Hepatocyte (in vitro differentiated cells): ENCODE measurements at places on chromosomes 11 and 22. TPM values are rescaled to one million over a fixed set of nuclear protein-coding genes. Genes with fewer than 3 reads are reported as not detected.

DNA sequence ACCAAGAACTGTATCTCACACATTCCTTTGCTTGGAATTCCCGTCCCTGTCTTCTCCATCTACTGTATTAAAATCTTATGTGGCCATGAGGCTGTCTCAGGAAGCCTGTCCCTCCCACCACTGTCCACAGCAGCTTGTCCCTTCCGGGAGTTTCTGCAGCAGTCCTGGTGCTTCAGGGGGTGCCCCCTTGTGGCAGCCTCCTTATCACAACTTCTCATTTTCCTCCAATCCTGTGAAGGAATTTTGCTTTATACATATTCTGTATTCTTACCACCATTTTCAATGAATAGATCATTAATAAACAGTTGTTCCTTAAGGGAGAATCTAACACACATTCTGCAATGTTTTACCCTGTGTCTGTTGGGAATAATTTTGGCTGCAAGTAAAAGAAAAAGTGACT is 220.4 kb upstream of the RAG2 start:
- DNase-seq: no peak

Gene ENTHD1
- not detected in 2 replicates for total RNA-seq

GRCh38 chr11:102289592-102289991 is 27.7 kb upstream of the BIRC3 start:
- DNase-seq: no peak

Gene CATSPERZ
- total RNA-seq: not detected in 2 replicates

DNA sequence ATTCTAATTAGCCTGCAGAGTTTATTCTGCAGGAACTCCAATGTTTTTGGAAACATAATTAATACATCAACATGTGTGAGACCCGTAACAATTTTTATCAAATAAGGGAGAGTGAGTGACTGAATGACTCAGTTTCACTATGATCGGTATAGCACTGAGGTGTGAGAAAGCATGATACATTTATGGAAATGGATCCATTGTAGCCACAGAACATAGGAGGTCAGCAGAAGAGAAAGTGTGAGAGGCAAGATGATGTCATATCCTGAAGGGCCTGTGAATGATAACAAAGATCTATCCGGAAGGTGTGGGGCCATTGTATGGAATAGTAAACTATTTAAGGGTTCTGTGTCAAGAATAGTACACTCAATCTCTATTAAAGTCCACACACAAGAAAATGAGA is 1406.1 kb upstream of the TENM4 start:
- no peak for DNase-seq

DNA sequence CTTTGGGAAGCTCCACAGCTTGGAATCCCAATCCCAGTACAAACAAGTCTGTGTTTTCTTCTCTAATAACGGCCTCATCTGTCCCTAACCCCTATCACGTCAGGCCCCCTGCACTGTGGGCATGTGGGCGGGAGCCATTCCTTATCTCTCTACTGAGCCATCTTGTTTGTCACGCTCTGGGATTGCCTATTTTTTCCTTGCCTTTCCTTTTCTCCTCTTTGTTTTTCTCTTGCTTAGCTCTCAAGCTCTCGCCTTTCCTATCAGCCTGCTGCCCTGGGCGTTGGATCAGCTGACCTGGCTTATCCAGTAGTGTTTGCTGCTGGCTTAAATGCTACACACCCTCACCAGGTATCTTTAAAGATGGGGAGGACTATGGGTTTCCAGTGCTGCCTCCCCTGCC is 35.8 kb downstream of the ARHGAP1 start:
- DNase-seq: no peak

DNA sequence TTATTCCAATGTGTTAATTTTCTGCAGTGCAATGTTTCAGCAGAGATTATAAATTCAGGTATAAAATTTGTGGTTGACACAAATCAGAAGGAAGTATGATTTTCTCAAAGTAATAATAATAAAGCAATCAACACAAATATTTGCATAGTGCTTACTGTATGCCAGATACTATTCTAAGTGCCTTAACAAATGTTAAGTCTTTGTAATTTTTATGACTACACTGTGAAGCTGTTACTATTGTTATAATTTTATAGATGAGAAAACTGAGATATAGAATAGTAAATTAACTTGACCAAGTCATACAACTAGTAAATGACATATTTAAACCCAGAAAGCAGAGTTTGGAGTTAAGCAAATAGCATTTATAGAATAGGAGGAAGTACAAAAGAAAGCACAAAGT is 16.4 kb upstream of the OR6X1 start:
- no peak for DNase-seq

DNA sequence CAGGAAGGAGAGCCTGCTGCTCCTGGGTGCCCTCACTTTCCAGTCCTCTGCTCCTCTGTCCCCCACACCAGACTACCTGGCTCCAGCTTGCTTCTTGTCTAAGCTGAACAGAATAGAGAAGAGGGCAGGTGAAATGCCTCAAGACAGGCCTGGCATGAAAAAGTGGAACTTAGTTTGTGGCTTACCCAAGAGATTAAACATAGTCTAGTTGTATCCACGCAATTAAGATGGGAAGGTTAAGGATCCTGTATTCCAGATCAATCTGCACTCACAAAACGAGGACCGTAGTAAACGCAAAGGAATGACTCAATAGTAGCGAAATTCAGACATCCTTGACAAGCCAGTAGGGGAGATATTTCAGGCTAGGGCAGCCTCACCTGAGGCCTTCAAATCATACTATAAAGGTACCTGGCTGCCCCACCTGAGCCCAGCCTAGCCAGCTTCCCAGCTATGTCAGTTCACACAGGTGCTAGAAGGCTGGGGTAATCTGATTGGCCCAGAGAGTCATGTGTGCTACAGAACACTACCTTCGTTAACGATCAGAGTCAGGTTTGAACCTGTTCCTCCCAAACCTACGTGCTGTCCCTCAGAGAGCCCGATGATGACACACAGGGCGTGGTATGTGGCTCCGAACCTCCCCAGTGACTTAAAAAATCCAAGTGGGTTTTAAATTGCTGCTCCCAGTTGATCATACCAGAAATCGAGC is 46.5 kb downstream of the AHNAK start:
- DNase-seq: peak; percentile 42

Gene LAYN
- 7.6 and 12.6 TPM in 2 replicates for total RNA-seq

DNA sequence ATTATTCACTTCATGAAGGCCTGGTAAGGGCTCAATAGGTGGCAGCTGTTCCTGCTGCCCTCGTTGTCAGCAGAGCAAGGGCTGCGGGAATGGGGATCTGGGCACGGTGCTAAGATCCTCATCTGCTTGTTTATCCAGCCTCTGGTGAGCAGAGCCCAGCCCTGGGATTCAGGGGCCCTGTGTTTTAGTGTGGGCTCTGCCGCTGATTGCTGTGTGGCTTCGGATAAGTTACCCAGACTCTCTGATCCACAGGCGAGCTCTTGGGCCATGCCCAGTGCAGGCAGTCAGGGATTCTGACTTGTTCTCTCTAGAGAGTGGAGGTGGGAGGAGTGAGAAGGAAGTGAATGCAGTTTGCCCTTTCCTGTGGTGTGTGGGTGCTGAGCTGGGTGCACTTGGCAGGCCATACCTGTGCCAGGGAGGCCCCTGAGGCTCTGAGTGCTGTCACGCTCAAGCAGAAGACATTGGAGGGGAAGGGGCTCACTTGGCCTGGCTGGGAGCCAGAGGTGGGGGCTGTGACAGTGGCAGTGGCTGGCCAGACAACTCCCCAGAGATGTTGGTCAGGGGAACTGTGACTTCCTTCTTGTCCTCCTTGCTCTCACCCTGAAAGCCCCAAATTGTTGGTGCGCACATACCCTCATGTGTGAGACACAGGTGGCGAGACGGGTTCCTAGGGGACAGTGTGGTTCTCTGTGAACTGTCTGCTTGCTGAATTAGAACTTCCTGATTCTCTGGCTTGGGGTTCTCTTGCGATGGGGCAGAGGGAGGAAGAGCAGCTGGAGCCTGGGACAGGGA is 43.7 kb downstream of the CD82 start:
- no peak for DNase-seq

GRCh38 chr22:44991218-44991617 is 18.6 kb downstream of the PHF21B start:
- DNase-seq: no peak

Gene NXPE1
- 0.90 and 3.3 TPM in 2 replicates for total RNA-seq

- no peak for DNase-seq
Measured at GRCh38 chr11:99893811-99894210, 793.3 kb upstream of the ARHGAP42 start.

DNA sequence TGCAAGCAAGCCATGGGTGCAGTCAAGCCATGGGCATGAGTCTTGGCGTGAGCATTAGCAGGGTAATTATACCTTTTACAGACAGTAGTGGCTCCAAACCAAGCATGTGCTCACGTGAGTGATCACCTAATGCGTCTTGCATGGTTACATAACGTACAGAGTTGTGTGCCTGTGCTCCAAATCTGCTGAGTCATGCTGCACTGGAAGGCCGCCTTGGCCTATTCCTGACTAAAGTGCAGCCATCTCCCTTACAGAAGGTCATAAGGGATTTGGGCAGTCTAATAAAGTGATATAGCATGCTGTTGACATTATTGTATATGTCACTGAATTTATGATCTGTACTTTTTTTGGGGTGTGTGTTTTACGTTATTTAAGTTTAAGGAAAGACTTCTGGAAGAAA is 102.4 kb downstream of the ARHGAP42 start:
- DNase-seq: peak; percentile 35

GRCh38 chr22:19396934-19397733 is 34.4 kb downstream of the HIRA start:
- DNase-seq: no peak

DNA sequence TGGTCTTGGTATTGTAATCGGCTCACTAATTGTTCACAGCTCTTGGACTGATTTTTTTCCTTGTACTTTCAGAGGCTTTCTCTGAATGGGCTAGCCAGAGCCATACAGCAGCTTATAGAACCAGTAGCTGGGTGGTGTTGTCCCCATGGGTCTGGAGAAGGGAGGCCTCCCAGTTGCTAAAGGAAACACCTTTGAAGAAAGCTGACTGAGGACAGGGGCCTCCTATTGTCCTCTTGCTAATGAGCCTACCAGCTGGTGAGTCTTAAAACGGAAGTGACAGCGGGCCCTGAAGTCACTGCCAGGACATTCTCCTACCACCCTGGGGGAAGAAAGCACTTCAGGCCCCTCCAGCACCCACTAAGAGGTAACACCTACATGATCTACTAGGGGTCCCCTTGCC is 9.9 kb downstream of the FADS3 start:
- no peak for DNase-seq

- no peak for DNase-seq
Measured at GRCh38 chr22:47627556-47628253, 865.3 kb downstream of the TBC1D22A start.

DNA sequence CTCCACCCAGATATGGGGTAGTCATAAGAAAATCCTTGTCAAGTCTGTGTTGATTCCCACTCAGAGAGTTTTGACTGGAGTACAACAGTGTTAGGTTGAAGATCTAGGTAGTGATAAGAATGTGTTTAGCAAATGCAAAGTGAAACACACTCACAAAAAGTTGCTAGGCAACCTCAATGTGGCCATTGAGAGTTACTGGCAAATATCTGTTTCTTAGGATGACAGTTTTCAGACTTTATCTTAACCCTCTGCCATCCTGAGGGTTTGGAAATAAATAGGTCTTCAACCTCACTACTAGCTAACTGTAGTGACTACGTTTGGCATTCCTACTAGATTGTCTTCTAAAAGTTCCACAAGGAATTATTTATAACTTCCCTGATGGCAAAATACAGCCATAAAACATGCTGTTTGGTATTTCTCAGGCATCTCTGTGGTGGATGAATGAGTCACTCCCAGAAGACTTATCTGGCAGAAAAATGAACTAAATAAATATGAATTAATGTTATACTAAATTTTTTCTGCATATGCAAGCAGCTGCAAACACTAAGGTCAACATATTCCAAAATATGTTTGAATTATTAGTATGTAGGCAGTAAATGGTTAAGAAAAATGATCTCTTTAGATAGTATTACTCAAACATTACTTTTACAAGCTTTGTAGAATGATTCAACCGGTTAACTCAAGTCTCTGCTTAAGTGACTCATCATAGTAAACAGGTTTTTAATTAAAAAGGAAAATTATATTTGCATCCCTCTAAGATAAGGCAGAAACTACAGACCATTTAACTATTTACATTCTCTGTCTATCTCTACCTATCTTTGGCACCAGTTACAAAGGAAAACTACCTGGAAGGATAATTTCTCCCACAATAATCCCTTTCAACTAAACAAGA is 17.1 kb upstream of the SYTL2 start:
- peak; percentile 51 for DNase-seq

DNA sequence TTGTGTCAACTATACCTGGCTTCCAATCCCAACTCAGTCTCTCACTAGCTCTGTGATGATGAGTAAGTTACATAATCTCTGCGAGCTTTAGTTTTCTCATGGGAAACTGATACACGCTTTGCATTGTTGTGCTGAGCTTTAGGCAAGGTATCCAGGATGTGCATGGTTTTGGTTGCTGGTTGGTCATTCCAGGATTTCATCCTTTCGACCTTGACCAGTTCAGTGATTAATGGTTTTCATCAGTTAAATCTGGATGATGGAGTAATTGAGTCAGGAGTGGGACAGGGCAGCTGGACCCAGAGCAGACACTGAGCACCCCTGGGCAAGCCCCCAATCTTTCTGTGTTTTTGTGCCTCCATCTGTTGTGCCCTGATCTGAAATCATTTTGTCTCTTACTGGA is 417.3 kb upstream of the CADM1 start:
- DNase-seq: no peak

Gene SYT13
- total RNA-seq: 10.4 and 11.5 TPM in 2 replicates

- DNase-seq: no peak
Measured at GRCh38 chr11:12179531-12179930, 69.1 kb downstream of the MICAL2 start.

DNA sequence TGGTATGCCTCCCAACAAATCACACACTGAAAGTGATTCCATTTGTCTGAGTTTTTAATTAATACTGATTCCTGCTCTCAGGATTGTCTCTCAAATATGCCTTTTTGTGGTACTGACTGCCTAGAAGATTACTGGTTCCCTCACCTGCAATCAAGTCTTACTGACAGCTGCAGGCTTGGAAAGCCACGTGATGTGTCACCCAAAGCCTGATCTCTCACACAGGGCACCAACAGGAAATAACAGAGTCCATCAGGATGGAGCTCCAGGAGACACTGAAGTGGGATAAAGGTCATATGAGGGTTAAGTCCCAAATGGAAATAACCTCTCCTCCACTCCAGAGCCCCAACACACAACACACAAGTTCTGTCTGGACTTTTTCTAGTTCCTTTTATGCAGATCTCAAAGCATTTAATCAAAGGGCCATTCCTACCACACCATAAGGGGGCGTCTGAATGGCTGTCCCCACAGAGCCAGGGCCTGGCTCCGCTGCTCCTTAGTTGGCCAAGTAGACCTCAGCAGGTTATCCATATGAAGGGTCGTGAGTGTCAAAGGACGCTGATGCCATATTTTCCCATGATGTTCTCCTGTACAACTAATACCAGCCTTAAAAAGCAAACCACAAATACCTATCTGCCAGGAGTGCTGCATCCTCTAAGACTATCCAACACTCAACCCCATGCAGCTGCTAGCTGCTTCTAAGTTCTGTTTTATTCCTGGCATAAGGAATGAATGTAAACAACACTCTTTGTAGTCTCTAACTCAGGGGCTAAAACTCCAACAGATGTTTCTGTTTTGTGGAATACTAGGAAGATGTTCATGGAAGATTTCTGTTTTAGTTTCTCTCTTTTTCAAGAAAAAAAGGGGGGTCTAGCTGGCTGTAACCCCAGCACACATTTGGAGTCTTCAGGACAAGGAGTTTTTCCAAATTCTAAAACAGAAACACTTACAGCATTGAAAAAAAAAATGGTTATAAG is 13.0 kb downstream of the SCUBE2 start:
- no peak for DNase-seq

Gene GRK3
- 7.1 and 7.3 TPM in 2 replicates for total RNA-seq

- no peak for DNase-seq
Measured at GRCh38 chr11:109308551-109308950, 113.4 kb upstream of the C11orf87 start.

- peak; percentile 77 for DNase-seq
Measured at GRCh38 chr22:26756675-26757293, 99.4 kb downstream of the MIAT start.
